Stimulated activated CD8-positive, alpha-beta memory T cell treated with anti-CD3 and anti-CD28 coated beads, Interleukin-4, amount 100 ng/mL, for 4 hours (primary cell): ENCODE measurements at places on chromosomes 11 and 22.

DNA sequence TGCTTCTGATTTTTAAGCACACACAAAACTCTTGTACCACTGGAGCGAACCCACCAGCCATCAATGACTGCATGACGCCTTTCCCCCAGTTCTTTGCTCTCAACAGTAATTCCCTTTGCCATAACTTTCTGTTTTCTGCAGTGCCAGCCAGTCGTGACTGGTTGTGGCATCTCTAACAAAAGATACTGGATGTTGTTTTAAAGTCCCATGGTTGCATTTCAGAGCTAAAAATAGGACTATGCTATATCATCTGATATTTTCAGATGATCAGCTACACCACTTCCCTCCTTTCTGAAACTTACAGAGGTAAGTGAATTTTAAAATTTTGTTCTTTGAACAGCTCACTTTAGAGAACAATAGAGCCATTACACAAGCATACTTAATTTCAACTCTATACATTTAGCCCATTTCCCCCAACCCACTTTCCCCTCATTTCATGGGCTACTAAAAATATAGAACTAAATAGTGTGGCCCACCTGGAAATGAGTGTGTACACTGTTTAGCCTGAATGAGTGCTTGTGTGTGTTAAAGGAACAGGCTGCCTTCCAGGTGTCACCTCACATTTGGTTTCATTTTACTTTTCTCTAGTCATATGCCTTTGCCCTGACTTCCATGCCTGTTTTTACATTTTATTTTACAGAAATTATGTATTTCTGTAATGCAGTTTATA lies 136.9 kb upstream of the ZC3H12C start:
- DNase-seq: no peak

GRCh38 chr11:85863855-85864254 lies 8.7 kb downstream of the CCDC83 start:
- DNase-seq: no peak

DNA sequence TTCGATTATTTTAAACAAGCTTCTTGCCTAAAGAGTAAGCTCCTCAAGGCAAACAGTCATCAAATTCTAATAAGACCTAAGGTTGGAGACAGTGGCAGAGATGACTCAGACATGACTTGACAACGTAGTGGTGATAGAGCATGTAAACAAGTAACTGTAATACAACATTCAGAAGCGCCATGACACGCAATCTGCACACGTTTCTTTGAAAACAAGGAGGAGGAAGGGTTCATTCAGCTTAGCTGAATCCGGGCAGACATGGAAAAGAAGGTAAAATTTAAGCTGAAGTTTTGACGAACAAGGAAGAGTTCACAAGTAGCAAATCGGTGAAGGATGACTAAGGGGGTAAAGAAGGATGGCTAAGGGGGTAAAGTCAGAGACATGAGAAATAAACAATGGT lies 152.4 kb upstream of the ZC3H12C start:
- DNase-seq: no peak

DNA sequence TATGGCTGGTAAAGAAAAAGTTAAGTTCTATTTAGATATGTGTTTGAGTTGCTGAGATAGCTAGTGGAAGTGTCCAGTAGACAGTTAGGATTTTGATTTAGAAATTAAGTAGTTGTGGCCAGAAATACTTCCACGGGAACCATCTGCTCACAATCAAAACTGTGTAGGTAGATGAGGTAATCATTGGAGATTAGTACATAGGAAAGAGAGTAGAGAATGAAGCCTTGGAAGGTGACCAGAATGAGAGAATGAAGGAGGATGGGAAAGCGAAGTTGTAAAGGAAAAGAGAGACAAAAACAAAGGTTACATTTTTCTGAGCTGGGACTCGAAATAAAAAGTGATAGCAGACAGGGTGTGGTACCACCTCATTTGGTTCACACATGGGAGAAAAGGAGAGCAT lies 296.9 kb upstream of the SORL1-AS1 start:
- DNase-seq: no peak

DNA sequence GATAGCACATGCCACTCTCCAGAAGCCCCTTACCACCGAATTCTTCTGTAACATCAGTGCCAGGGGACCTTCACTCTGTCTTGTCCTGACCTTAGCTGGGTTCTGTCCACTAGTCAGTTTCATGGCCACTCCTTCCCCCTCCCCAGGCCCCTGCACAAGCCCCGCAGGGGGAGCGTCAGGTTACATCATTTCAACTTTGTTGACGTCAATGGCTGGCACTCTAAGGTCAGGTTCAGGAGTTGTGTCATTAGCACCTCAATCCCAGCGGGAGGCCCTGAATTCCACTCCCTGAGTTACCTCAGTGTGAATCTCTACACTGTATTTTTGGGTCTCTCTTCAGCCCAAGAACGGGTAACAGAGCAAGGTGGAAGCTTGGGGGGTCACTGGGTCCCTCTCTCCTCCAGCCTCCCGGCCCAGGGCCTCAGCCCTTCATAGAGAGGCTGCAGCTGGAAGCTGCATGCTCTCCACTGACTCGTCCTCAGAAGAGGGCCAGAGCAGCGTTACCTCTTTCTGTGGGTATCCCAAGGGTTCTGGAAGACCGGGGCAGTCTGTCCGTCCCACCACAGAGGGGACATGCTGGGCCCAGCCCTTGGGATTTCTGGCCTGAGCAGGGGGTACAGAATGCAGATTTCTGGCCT lies 10.3 kb downstream of the USH1C start:
- no peak for DNase-seq

GRCh38 chr11:35158701-35159510 lies 19.9 kb downstream of the CD44 start:
- DNase-seq: no peak

DNA sequence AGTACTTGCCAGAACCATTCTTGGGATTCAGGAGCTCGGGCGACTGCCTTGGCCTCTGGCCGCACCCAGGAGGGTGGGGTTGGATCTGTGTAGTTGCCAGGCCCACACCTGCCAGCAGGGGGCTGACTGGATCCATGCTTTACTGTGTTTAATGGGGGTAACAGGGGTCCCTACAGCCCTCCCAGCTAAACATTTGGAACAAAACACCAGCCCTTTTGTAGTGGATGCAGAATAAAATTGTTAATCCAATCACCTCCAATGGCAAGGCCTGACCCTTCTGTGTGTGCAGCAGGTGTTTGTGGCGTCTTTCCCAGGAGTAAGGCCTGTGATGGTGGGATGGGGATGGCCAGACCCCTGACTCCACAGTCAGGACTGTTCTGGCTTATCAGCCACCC lies 22.5 kb downstream of the SUN2 start:
- DNase-seq: no peak

DNA sequence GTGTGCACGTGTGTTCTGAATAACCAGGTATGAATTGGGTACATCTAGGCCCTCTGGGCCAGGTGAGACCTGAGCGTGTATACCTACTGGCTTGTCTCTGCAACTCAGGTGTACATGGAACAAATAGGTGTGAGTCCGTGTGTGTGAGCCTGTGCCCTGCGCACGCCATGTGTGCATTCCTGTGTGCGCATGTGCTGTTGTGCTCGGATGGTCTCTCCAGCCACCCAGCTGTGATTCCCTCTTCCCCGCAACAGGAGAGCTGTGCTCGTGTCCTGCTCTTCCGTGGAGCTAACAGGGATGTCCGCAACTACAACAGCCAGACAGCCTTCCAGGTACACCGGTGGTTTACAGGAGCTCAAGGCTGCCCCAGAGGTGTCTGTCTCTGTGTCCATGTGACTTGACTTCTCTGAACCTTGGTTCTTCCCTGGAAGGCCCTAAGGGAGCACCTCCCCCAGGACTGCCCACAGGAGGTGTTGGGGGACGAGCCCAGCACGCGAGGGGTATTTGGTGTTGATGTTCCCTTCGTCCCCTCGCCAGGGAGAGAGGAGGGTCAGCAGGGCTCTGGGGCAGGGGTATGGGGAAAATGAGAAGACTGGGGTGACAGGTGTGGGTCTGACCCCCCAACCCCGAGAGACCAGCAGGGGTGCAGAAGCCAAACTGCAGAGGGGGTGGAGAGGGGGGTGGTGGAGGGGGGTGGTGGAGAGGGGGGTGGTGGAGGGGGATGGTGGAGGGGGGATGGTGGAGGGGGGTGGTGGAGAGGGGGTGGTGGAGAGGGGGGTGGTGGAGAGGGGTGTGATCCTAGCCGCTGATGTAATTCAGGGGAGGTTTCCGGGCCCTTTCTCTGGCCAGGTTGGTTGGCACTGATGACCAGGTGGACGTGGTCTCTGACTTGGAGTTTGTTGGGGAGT lies 10.7 kb downstream of the SHANK3 start:
- no peak for DNase-seq

GRCh38 chr11:134610116-134610910 lies 198.3 kb upstream of the B3GAT1 start:
- no peak for DNase-seq

GRCh38 chr11:70671611-70672010 lies 273.3 kb downstream of the CTTN start:
- DNase-seq: no peak

GRCh38 chr11:57340039-57340615 lies 2.0 kb downstream of the P2RX3 start:
- no peak for DNase-seq

DNA sequence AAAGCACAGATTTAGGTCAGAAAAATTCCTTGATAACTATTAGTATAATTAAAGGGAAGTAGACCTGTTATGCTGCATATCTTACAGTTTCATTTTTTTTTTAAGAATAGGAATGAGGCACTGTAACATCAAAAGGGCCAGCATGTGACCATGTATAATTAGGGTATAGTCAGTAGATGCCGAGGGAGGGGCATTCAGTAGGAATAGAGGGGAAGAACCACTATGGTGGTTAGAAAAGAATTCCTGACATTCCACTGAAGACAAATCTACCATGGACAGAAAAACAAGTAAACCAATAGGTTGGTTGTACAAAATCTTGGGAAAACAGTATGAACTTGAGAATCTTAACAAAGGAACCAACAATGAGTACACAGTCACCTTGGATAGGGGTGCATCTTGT lies 78.4 kb upstream of the CCDC179 start:
- DNase-seq: no peak

DNA sequence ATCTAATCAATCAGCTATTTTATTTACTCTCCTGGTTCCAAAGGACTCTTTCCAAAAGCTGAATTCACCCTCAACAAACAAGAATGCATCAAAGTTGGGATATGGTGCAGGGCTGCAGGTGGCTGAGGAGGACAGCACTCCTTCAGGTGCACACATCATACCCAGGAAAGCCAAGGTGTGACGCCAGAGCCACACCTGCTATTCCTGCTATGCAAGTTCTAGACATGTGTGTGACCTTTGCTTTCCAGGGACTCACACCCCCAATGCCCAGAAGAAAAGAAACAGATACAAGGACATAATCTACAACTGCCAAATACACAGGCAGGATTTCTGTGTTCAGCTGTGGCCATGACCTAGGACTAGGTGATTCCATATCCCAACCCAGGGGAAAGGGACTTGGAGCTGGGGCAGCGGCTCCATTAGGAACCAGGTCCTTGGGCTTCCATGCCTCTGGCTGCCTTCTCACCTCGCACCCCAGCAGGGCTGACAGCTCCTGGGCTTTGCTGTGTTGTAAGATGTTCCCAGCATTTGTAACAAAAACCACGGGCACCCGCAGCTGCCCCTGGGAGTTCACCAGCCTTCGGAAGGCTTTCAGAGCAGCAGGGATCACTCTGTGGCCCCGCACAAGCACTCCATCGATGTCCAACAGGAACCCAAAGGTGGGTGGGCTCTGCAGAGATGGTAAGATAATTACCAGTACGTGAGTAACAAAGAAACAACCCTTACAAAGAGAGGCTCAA lies 9.8 kb downstream of the HDHD5 start:
- DNase-seq: no peak

DNA sequence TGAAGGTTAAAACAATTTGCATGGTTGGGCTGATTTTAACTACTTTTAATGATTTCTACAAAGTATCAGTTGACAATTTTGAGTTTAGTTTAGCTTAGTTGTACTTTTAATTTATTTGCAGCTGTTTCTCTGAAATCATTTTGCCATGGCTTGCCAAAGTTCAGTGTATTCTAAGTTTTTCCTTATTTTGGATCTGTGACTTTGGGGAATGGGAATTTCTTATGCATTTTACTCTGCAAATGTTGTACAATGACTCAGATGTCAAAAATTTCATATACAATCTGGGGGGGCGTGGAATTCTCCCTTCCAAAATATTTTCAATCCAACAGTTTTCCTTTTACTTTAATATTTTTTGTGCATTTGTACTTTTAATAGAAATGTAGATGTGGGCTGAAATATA lies 8.9 kb upstream of the DCHS1 start:
- DNase-seq: no peak

GRCh38 chr11:13210424-13210823 lies 67.2 kb upstream of the BMAL1 start:
- no peak for DNase-seq

- no peak for DNase-seq
Observed at GRCh38 chr11:57320719-57321387, 3.9 kb downstream of the TNKS1BP1 start.

DNA sequence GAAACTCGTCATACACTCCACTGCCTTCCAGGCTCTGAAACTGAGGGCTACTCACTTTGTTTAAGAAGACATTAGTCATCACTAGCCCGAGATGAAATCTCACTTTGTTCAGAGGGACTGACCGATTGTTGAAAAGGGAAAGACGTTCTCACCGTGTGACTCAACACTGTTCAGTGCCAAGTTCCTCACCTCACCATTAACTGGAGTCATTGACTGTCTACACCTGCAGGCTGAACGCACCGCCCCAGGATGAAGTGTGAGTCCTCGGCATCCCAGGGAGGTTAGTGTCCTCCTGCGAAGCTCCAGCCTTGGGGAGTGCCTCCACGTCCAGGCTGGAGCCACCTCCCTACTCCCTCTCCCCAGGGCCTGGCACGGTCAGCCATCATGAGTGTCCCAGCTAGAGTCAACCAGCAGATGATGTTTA lies 30.4 kb downstream of the FADD start:
- DNase-seq: no peak

DNA sequence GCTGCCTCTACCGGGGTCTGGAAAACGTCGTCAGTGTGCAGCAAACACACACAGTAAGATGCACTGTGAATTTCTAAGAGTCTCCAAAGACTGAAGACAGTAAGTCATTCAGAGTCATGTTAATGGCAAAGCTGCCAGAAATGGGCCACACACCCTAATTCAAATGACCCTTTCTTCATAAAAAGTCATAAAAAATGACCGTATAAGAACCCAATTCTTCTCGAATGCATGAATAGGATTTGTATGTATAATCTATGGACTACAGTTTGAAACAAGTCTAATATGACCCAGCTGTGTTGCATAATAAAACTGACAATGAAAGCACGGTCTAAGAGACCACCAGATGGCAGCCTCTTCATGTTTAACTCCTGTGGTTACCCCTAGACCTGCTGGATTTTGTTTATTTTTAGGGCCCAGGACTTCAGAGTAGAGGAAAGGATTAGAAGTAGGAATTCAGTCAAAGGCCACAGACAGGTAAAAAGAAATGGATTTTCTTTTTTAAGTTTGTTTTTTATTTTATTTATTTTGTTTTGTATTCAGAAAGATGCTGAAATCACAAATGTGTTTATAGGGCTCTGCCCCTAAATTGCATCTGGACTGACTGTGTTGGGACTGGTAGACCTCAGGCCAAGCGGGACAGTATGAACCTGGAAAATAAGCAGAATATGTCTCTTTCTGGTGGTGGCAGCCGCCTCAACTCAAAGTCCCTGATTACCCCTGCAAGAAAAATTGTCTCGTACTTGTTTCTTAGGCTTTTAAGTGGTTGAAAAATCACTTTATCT lies 32.1 kb upstream of the SLC5A12 start:
- no peak for DNase-seq
